ENCODE measurements at places on chromosomes 4 and X.
A peak's percentile ranks its signal among the peaks of the same experiment; 100 is the strongest.

DNA sequence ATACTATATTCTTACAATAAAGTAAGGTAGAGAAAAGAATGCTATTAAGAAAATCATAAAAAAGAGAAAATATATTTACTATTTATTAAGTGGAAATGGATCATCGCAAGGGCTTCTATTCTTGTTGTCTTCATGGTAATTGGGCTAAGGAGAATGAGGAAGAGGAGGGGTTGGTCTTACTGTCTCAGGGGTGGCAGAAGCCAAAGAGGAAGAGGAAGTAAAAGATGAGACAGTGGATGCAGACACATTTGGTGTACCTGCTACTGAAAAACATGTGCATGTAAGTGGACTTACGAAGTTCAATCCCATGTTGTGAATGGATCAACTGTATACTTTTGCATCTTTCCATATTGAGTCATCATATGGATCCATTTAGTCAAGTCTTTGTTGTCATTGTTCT lies 1502.1 kb upstream of the ADGRL3 start:
- DNase-seq = no peak

GRCh38 chr4:153365003-153365402 lies 20.5 kb downstream of the MND1 start:
- no peak for DNase-seq

- DNase-seq = peak; percentile 12
Observed at GRCh38 chrX:1463581-1463980, 10.9 kb upstream of the ASMTL start.

DNA sequence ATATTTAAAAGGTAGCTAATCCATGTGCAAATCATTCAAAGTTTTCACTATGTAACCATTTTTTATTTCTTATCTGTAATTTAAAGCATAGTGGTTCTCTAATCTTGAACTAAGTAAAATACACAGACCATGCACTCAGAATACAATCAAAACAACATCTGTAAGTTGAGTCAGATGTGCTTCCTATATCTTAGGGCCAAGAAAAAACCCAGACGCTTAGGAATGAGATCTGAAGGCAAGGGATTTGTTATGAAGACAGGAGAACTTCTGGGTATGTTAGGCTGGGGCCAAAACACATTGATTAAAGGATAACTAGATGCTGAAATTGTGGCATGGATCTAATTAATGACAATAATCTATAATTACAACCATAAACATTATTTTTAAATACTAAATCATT lies 120.3 kb downstream of the PDE5A start:
- DNase-seq = no peak

DNA sequence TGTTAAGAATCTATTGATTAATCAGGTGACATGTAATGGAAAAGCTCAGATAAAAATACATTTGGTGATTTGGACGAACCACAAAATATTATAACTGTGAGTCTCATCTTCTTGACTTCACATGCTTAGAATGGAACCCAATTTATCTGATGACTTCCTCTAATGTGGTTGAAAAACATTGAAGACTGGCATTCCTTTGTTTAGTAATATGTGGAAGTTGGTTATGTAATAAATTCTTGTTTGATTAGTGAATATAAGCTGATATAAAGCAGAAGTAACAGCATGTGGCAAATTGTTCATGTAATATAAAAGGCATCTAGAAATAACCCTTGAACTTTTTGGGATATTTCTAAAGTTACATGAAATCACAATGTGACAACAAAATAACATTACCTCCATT lies 9.7 kb downstream of the GIMD1 start:
- DNase-seq = no peak

GRCh38 chr4:139453041-139453370 lies 915 bp upstream of the RAB33B start:
- DNase-seq = no peak

GRCh38 chrX:45794323-45794994 lies 593.8 kb upstream of the DIPK2B start:
- no peak for DNase-seq

- DNase-seq = no peak
Observed at GRCh38 chr4:109276482-109277095, 25.9 kb downstream of the COL25A1 start.

GRCh38 chrX:72685810-72686456 lies 28.2 kb downstream of the PHKA1 start:
- no peak for DNase-seq

GRCh38 chrX:129653181-129653970 lies 1.4 kb downstream of the APLN start:
- no peak for DNase-seq

GRCh38 chr4:41865981-41866798 lies 69.0 kb upstream of the TMEM33 start:
- no peak for DNase-seq

GRCh38 chr4:43778187-43778915 lies 670.3 kb downstream of the KCTD8 start:
- no peak for DNase-seq

- DNase-seq = peak; percentile 37
Observed at GRCh38 chrX:108298165-108298602, 140.0 kb downstream of the COL4A6 start.

DNA sequence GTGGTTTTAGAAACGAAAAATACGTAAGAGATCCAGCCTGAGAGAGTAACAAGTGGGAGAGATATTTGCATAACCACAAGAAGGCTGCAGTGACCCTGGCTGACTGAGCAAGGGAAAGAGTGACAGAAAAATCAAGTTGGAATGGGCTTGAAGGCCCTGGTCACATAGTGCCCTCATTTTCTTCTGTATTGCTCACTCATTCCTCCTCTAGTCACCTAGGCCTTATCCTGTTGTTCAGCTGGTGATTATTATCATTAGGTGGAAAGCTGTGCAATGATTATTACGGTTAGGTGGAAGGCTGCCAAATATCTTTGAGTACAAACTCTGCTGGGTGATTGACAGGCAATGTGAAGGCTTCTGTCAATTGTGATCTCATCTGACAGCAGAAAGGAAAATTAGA lies 2384.1 kb downstream of the PCDH7 start:
- no peak for DNase-seq

DNA sequence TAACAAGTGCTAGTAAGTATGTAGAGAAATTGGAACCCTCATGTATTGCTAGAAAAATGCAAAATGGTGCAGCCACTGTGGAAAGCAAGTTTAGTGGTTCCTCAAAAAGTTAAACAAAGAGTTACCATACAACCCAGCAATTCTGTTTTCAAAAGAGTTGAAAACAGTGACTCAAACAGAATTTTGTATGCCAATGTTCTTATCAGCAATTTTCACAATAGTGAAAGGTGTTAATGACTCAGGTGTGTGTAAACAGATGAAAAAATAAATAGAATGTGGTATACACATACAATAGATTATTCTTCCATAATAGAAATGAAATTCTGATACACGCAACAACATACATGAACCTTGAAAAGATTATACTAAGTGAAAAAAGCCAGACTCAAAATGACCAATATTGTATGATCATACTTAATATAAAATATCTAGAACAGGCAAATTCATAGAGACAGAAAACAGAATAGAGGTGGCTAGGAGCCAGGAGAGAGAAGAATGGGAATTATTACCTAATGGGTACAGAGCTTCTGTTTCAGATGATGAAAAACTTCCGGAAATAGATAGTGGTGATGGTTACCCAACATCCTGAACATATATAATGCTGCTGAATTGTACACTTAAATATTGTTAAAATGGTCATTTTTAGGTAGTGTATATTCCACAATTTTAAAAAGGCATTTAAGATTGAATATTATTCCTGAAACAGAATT lies 51.6 kb downstream of the WDFY3 start:
- no peak for DNase-seq

GRCh38 chrX:113492895-113493294 lies 652.3 kb upstream of the AMOT start:
- no peak for DNase-seq

GRCh38 chr4:52576961-52577623 lies 82.0 kb downstream of the USP46 start:
- DNase-seq = no peak

GRCh38 chr4:173934933-173935620 lies 348.4 kb downstream of the FBXO8 start:
- DNase-seq = no peak

DNA sequence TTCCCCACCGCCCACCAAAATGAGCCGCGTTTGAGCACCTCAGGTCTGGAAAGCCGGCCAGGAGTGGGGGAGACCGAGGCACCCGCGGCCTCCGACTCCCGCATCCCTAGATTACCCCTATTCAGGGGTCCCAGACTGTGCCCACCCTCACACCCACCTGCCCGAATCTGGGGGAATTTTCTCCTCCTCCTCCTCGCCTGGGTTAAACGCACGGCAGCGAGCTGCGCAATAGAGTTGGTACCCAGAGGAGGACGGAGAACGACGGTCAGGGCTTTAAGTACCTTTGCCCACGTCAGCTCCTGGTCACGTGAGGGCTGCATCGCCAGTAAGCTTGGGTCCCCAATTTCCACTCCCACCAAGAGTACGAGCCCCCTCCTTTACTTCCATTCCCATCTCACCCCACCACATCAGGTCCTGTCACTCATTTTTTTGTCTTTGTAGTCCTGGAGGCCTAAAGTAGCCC lies at the start of gene ARMCX2:
TSS of gene ARMCX2 (minus strand) at position 250 of the 463 bp plus-strand sequence. CDS start 2,262 bp downstream, outside the sequence.
- DNase-seq = peak; percentile 67

DNA sequence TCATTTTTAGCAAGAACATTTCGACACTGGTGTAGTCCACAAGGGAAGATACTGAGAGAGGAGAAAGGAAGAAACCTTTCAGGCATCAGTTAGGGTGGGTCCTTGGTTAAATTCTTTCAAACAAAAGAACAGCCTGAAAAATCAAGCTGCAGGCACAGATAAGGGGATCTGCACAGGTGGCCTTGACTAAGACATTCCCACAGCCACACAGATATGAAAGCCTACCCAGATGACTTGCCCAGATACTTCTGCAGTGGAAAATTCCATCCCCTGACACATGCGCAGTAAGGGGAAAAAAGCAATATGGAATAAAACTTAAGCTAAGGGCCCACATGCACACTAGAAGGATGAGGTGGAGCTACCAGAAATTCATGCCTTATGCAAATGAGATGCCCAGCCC lies 8.9 kb upstream of the TMEM165 start:
- no peak for DNase-seq

DNA sequence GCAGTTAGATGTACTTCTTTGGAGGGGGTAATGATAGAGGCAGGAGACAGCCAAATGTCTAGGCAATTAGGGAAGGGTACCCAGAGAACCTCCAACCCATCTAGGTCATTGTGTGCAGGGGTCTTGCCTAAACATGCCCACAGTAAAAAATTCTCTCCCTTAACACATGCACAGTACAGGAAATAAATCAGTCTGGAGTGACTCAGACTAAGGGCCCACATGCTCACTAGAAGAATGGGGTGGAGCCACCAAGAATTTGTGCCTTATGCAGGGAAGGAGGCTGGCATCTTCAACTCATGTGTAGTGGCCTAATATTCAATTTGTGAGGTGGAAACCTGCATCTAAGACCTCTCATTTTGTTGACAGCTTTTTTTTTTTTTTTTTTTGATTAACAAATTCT lies 945.3 kb upstream of the GRIA3 start:
- DNase-seq = no peak

All from upper lobe of right lung (tissue), 1 donor.